ENCODE measurements at places on chromosomes 5 and 9.
A peak's percentile ranks its signal among the peaks of the same experiment; 100 is the strongest.

DNA sequence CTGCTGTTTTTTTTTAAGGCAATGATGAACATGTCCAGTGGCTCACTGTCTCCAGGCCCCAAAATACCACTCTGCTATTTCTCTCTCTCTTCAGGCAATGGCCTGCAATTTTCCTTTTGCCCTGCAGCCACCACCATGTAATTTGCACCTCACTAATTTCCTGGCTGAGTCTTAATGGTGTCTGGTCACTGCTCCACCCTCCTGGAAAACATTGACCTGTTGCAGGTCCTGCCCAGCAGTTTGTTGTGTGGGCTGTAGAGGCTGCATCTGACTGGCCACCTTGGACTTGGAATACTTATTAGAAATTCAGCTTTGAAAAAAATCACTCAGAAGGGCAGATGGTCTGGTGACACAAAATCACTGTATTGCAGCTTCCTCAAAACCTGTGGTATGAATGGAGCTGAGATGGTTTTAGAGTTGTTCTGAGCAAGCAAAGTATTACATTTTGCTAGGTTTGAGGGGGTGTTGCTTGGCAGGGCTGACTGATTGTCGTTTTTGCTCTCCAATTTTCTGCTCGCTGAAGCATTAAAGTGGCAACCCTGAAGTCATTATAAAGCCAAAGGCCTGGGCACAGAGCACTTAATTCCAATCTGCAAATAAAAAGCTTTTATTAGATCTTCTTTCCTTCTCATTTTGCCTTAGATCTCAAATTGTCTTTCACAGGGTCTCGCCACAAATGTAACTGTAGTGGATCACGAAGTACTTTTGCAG lies 134.8 kb downstream of the TMEM174 start:
- no peak for DNase-seq

DNA sequence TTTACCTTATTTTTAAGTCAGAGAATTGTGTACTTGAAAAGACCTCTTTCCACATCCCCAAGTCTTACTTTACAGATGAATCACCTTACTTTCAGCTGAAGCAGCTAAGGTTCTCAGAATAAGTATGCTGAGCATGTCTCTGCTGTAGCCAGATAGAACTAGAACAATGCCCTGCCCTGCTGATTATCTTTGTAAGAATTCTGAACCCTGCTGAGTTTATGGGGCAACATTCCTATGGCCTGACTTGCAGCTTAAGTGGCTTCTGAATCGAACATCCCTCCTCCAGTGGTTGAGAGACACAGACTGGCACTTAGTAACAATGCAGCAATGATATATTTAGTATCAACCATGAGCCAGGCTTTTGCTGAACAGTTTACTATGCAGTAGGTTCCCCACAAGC lies 592.0 kb upstream of the WWC1 start:
- DNase-seq, result peak; percentile 97

- no peak for DNase-seq
Observed at GRCh38 chr5:171122372-171122771, 186.7 kb upstream of the TLX3 start.

DNA sequence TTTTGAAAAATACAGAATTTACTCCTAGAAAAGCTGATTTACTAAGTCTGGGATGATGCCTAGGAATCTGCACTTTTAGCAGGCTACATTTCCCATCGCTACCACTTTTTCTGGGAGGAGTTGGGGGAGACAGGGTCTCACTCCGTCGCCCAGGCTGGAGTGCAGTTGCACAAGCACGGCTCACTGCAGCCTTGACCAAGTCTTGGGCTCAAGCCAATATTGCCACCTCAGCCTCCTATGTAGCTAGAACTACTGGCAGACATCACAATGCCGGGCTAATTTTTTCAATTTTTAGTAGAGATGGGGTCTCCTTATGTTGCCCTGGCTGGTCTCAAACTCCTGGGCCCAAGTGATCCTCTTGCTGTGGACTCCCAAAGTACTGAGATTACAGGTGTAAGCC lies 85.9 kb downstream of the NR6A1 start:
- DNase-seq, result no peak

DNA sequence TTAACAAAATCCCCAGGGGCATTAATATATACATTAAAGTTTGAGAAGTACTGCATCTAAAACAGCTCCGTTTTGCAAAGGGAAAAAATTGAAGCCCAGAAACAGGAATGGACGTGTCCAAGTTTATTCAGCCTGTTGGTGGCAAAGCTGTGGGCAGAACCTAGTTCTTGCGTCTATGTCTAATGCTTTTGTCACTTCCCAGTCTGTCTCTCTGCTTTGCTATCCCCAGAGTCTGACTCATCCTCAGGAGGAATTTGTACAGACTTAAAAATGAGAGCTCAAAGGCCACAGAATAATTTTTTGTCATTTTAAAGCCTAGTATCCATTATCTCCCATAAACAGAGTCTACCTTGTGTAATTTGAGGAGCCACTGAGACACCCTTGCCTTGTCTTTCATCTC lies 330.9 kb upstream of the GRIA1 start:
- DNase-seq, result no peak

GRCh38 chr5:123916345-123917121 lies 404.6 kb downstream of the CSNK1G3 start:
- DNase-seq, result no peak

GRCh38 chr9:71333321-71333720 lies 211.9 kb upstream of the TRPM3 start:
- DNase-seq, result no peak

- no peak for DNase-seq
Observed at GRCh38 chr9:121476156-121476555, 23.5 kb downstream of the GGTA1 start.

- no peak for DNase-seq
Observed at GRCh38 chr5:148776261-148776660, 50.1 kb upstream of the ADRB2 start.

- DNase-seq, result no peak
Observed at GRCh38 chr5:44440186-44440585, 51.0 kb upstream of the FGF10 start.

GRCh38 chr9:6356441-6356840 lies 28.3 kb downstream of the TPD52L3 start:
- DNase-seq, result no peak

DNA sequence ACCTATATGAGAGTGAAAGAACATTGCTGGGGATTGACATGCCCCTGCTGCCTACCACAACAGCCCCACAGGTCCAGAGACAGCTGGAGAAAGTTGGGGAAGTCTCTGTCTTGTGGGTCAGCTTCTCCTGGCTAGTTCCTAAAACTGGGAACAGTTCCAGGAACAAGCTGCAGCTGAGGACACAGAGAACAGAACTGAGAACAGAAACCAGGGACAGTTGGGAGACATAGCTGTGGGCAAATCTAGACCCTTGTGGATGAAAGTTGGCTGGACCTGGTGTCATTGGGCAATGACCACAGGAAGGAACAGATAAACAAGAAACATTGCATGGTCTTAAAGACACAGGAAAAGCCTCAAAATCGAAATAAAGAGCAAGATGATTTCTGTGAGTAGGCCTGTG lies 58.3 kb upstream of the MOCS2 start:
- no peak for DNase-seq

DNA sequence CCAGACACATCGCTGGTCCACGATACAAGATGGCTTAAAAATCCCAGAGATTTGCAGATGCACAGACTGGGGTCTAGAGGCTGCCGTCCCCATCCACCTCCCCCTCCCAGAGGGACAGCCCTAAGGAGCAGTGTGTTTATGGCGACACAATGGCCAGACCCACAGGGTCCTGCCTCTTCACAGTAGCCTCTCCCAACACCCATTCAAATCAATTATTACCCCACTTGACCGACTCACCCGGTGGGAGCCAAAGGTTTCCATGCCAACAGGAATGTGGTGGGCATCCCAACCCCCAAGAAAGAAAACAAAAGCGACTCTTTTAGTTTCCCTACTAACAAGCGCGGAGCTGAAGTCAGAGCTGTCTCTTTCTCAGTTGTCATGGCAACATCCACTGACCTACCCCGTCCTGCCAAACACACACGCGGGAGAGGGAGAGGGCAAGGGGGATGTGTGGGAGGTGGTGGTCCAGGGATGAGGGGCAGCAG lies 209.0 kb downstream of the TTLL11 start:
- DNase-seq, result no peak

GRCh38 chr5:133316346-133317343 lies 264.8 kb downstream of the HSPA4 start:
- DNase-seq, result peak; percentile 27

DNA sequence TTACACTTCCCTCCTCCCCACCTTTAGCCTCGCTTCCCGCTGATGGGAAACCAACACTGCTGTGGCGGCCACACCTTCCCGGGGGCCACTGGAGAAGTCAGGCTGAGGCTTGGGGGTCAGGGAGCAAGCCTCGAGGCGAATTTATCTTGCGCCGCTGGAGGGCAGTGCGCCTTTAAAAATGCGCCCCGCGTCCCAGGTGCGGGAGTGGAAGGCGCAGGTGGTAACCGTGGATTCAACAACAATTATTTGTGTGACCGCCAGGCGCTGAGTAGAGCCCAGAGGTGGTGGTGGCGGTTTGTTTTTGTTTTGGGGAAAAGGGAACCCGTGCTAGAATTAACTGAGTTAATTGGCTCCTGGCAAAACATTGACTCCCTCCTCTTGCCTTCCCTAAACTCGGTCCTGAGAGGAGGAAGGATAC lies 1.1 kb downstream of the CFAP77 start:
- DNase-seq, result peak; percentile 73

DNA sequence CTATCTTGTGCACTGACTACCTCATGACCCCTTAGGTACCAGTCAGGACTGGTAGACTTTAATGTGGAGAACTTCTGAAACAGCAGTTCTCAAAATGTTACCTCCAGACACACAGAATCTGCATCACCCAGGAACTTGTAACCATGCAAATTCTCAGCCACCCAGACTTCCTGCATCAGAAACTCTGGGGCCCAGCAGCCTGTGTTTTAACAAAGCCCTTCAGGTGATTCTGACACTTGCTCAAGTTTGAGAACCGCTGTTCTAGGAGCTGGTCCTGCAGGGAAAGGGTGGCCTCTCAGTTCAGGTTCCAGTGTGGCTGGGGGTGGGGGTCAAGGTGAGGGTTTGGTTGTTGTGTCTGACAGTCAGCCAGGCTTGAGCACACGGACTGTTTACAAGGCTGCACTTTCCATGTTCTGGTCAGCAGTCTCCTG lies 28.4 kb downstream of the ZFP62 start:
- DNase-seq, result no peak

DNA sequence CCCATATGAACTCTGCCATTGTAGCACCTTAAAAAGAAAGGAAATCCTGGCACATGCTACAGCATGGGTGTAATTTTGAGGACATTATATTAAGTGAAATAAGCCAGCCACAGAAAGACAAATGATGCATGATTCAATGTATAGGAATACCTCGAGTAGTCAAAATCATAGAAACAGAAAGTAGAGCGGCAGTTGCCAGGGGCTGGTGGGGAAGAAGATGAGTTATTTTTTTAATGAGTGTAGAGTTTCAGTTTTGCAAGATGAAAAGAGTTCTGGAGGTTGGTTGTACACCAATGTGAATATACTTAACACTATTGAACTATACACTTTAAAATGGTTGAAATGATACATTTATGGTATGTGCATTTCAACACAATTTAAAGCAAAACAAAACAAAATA lies 133.0 kb downstream of the ZDHHC21 start:
- DNase-seq, result no peak

GRCh38 chr9:107929443-107929842 lies 439.9 kb upstream of the KLF4 start:
- DNase-seq, result no peak

DNA sequence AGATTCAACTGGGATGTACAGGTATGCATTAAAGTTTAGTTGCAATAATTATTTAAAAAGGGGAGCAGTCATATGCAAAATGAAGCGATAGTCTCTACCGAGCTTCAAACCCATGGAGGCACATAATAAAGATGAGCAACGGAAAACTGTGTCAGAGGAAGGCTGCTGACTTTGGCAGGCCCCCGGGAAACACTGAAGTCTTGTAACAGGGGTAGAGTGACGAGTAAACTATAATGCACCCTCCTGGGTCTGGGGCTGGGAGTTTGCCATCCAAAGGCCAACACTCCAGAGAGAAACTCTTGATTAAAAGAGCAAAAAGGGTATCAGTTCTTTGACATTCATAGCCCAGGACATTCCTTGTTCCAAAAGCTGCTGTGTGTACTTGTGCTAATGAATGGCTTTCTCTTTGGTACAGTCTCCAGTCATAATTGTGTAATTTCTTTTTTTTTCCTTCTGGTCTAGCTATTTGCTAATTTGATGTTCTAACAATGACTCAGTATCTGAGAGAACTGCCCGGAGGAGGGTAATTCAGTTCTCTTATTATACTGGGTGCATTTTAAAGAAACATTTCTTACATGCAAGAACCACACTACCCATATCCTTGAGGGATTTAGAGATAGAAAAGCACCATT lies 59.2 kb downstream of the TNC start:
- DNase-seq, result no peak

GRCh38 chr5:117652036-117652957 lies 1077.7 kb upstream of the SEMA6A start:
- DNase-seq, result no peak

GRCh38 chr5:96997265-96997859 lies 61.5 kb downstream of the LNPEP start:
- DNase-seq, result peak; percentile 64

DNA sequence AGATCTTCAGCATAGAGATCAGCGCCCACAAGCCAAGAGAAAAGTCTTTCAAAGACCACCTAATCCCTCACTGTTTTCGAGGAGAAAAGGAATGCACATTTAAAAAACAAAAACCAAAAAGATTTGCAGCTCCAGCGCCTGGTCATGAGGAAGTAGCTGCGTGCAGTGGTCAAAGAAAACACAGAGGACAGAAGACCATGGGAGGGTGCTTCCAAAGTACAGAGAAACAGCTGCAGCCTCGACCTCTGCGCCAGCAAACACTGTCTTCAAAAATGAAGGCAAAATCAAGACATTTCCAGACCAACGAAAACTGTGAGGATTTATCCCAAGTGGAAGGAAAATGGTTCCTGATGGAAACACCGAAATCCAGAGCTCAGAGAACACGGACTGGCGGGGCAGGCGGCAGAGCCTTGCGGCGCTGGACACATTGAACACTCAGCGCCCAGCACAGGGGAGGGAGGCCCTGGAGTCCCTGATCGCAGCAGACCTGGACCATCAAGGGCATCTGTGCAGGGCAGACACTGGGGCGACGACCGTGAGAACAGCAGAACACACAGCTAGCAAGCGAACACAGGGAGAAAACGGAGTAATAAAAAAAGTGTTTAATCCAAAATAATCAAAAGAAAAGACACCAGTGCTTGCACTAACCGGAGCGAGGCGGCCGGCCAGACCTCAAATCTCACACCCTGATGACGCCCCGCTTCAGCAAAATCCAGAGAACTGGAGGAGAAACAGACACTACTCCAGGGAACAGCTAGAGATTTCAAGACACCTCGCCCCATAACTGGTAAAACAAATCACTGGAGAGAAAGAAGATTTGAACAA lies 12.6 kb upstream of the SLC12A7 start:
- DNase-seq, result no peak

GRCh38 chr9:130447193-130447816 lies 2.5 kb downstream of the ASS1 start:
- no peak for DNase-seq

- peak; percentile 53 for DNase-seq
Observed at GRCh38 chr5:123120197-123120596, 31.2 kb downstream of the PRDM6 start.

- no peak for DNase-seq
Observed at GRCh38 chr5:131064669-131065371, 100.2 kb downstream of the HINT1 start.

Data from A549 (cell line).